ENCODE measurements at places on chromosomes 3 and 15. TPM values are rescaled to one million over a fixed set of nuclear protein-coding genes. Genes with fewer than 3 reads are reported as not detected.

The GPD1L gene
- 60.9 TPM for total RNA-seq

The PRR23C gene
- total RNA-seq: not detected

The DOCK3 gene
- 4.0 TPM for total RNA-seq

The HTR3E gene
- total RNA-seq: not detected

The CKMT1A gene
- not detected for total RNA-seq

The ACKR4 gene
- total RNA-seq: 0.59 TPM

The ATP2B2 gene
- 0.44 TPM for total RNA-seq

The EXD1 gene
- total RNA-seq: not detected

DNA sequence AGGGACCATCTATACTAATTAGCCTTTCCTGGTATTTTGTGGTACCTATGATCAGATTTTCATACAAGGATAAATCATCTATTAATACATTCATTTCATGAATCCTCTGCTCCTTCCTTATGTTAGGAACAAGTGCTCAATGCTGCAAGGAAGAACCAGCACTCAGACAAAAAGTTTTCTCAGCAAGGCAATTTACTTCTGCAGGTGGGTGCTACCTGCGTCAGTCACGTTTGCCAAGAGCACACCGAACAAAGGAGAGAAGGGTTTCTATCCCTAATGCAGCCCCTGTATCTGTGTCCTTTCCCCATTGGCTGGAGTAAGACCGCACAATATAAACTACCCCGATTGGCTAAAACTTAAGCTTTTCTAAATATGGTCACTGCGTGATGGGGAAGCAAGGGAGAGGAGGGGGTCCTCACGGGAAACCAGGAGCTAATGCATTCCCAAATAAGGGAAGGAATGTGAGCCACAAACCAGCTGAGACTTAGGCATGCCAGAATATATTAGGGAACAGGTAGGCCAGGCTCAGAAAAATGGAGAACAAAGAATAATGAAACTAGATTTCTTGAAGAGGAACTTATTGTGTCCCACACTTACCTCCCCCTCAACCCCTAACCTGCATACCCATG is 76.5 kb downstream of the AQR start:
- H3K27ac ChIP-seq: no peak overlapping the region
- H3K4me1 ChIP-seq: no peaks in the 10 kb centered on the region
- no peaks in the 10 kb centered on the region for H3K27me3 ChIP-seq
- peaks cover 10% of the 10 kb centered on the region for H3K36me3 ChIP-seq
- DNase-seq: no peak

- no peak overlapping the region for H3K27ac ChIP-seq
- no peak for DNase-seq
- H3K4me3 ChIP-seq: no peak overlapping the region
- no peaks in the 10 kb centered on the region for H3K27me3 ChIP-seq
- H3K4me1 ChIP-seq: peaks cover 5% of the 10 kb centered on the region
These were observed 92.5 kb downstream of the LARS2 start for GRCh38 chr3:45480871-45481270.

DNA sequence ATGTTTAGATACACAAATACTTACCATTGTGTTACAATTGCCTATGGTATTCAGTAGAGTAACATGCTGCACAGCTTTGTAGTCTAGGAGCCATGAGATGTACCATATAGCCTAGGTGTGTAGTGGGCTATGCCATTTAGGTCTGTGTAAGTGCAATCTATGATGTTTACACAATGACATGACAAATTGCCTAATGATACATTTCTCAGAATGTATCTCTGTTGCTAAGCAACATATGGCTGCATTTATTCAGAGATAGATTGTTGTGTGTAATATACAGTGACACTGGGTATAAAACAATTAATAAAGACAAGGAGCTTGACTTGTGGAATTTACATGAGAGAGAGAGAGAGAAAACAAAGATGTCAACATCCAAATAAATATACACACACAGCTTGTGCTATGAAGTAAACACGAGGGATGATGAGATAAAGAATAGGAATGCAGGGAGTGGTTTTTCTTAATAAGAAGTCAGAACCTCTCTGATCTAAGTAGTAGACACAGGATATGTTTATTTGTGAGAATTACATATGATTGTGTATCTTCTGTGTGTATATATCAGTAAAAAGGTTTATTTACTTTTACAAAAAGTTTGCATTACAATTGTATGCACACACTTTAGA is 110.0 kb downstream of the KCNAB1 start:
- no peaks in the 10 kb centered on the region for H3K27me3 ChIP-seq
- no peak overlapping the region for H3K27ac ChIP-seq
- H3K4me1 ChIP-seq: no peaks in the 10 kb centered on the region
- H3K36me3 ChIP-seq: no peaks in the 10 kb centered on the region

DNA sequence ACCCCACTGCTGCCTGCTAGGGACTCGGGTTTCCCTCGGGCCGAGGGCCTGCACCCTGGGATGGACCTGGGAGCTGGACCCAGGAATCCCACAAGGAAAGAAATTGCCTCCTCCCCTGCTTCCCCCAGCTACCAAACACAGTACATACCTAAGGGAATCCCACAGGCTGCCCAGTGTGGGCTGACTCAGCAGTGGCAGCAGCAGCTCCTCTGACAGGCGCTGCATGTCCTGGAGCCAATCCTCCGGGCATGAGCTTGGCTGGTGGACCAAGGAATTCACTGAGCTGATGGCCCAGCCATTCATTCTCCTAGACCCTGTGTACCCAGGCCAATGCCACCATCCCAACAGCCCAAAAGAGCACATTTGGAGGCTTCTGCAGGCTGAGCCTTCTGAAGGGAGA is 9.5 kb upstream of the LTK start:
- no peaks in the 10 kb centered on the region for H3K4me1 ChIP-seq
- no peak overlapping the region for H3K4me3 ChIP-seq
- peaks cover 5% of the 10 kb centered on the region for H3K36me3 ChIP-seq

GRCh38 chr3:129014148-129014547 is 13.0 kb downstream of the EFCC1 start:
- H3K27me3 ChIP-seq: no peaks in the 10 kb centered on the region
- H3K4me3 ChIP-seq: no peak overlapping the region
- DNase-seq: no peak
- no peaks in the 10 kb centered on the region for H3K4me1 ChIP-seq

DNA sequence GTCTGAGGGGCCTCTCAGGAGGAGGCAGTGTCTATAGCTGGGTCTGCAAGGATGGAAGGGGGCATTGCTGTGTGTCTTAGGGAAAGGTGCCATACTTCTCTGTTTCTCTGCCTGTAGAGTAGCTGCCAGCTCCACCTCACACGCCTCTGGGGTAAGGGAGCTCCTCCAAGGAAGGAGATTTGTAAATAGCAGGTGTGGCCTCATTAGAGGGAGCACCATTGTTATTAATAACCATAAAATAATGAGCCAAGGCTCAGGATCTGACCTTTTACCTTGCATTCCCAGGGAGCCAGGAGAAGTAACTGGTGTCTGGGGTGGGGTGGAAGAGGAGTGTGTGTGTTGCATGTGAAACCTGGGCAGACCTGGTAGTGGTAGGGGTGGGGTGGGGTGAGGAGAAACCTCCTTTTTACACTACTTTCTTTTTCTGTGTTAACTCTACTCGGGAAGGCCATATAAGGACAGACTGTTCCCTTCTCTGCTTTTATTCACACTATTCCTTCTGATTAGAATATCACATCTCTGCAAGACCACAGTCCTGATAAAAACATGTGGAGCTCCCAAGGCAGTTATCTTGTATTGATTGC is 2.2 kb upstream of the C15orf39 start:
- no peaks in the 10 kb centered on the region for H3K4me1 ChIP-seq
- H3K27me3 ChIP-seq: no peaks in the 10 kb centered on the region
- no peak for DNase-seq
- no peaks in the 10 kb centered on the region for H3K36me3 ChIP-seq
- no peak overlapping the region for H3K27ac ChIP-seq

- DNase-seq: no peak
- no peaks in the 10 kb centered on the region for H3K36me3 ChIP-seq
- no peak overlapping the region for H3K27ac ChIP-seq
- no peak overlapping the region for H3K4me3 ChIP-seq
- H3K4me1 ChIP-seq: no peaks in the 10 kb centered on the region
These were observed 1389.8 kb upstream of the ALCAM start for GRCh38 chr3:103976931-103977339.

- no peak overlapping the region for H3K27ac ChIP-seq
- no peaks in the 10 kb centered on the region for H3K27me3 ChIP-seq
- no peak for DNase-seq
- peaks cover 40% of the 10 kb centered on the region for H3K36me3 ChIP-seq
- H3K4me3 ChIP-seq: no peak overlapping the region
These were observed 53.0 kb downstream of the ZNF148 start for GRCh38 chr3:125322166-125322565.

DNA sequence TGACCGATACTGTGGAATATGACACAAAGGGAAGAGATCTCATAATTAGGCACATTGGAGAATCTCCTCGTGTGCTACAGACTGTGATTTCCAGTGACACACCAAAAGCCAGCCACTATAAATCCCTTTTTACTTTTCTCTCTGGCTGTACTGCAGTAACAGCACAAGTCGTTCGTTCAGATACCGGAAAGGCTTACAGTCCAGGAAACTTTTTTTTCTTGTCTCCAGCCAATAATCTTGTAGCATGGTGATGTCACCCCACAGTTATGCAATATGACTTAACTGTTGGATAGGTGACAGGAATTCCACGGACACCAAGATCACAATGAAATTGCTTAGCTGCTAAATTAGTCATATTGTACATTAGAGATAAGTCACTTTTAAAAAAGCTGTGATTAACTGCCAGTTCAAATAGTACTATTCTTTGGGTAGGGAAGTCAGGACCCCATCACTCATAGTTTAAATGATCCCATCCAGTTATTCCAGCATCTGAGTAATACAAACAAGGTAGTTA is 36.3 kb upstream of the TSC22D2 start:
- H3K36me3 ChIP-seq: no peaks in the 10 kb centered on the region
- DNase-seq: no peak
- H3K27ac ChIP-seq: peak overlapping the region; percentile 87
- no peaks in the 10 kb centered on the region for H3K27me3 ChIP-seq

DNA sequence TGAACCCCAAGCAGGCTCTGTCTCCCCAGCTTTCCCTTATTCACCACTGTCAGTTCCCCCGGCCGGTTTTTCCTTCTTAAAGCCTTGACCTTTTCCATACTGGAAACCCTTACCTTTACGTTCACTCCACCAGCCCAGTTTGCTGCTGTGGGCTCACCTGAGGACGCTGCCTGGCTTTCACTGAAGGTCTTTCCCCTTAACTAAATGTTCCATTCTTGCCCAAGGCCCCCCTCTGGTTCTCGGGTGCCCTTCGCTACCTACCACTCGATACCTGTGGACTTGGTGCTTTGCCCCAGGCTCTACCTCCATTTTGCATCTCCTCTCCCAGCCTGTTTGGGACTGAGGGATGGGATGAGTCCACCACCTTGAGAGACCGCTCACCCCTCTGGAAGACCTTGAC is 851 bp downstream of the AP2M1 start:
- peak overlapping the region; percentile 91 for H3K27ac ChIP-seq
- H3K4me3 ChIP-seq: peak overlapping the region; percentile 95
- peaks cover 57% of the 10 kb centered on the region for H3K36me3 ChIP-seq

DNA sequence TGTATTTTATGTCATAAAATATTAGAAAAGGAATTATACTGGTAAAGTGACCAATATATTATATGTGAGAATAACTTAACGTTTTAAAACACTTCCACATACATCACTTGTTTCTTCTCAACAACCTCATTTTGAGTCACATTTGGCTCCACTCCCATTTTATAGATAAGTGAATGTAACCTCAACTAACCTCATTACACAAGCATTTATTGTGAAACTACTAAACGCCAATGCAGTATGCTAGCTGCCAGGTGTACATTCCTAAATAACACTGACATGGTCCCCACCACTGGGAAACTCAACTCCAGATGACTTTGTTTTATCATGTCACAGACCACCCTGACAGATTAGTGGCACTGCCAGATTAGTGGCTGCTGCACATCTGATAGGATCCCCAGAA is 249.7 kb upstream of the CNTN4 start:
- no peaks in the 10 kb centered on the region for H3K27me3 ChIP-seq
- no peak for DNase-seq
- H3K27ac ChIP-seq: no peak overlapping the region
- no peaks in the 10 kb centered on the region for H3K36me3 ChIP-seq
- H3K4me3 ChIP-seq: no peak overlapping the region

- H3K27me3 ChIP-seq: no peaks in the 10 kb centered on the region
- H3K4me1 ChIP-seq: no peaks in the 10 kb centered on the region
- H3K4me3 ChIP-seq: no peak overlapping the region
- DNase-seq: no peak
These were observed 12.6 kb downstream of the OSBPL11 start for GRCh38 chr3:125582707-125583106.

GRCh38 chr15:75578948-75579920 is at the start of gene PTPN9:
TSS of gene PTPN9 (minus strand) at chr15:75579315. CDS start at chr15:75578776, 539 bp downstream.
- peak within 1 kb of the TSS; percentile 81 for H3K4me3 ChIP-seq
- H3K4me1 ChIP-seq: no peaks in the 10 kb centered on the region
